ENCODE measurements at places on chromosomes 4 and X.
A peak's percentile ranks its signal among the peaks of the same experiment; 100 is the strongest.

- DNase-seq, result no peak
Measured at GRCh38 chrX:16199343-16199742, 32.1 kb downstream of the MAGEB17 start.

- no peak for DNase-seq
Measured at GRCh38 chr4:107818301-107818910, 6.3 kb upstream of the SGMS2 start.

- no peak for DNase-seq
Measured at GRCh38 chr4:26116057-26116456, 202.0 kb downstream of the SMIM20 start.

DNA sequence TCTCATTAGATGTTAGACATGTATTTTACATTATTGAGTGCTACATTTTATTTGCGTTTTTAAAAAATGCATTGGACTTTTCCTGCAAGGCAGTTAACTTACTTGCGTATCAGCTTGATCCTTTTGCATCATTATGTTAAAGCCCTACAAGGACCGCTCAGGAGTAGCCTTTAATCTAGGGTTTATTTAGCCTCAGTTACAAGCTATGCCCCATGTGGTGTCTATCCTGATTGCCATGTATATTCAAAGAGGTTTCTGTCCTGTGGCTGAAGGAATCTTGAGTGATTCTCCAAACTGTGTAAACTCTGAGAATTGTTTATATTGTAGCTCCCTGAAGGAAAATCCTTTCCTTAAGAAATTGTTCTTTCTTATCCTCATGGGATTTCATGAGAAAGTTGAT, 821.8 kb upstream of the AGA start:
- DNase-seq, result no peak

DNA sequence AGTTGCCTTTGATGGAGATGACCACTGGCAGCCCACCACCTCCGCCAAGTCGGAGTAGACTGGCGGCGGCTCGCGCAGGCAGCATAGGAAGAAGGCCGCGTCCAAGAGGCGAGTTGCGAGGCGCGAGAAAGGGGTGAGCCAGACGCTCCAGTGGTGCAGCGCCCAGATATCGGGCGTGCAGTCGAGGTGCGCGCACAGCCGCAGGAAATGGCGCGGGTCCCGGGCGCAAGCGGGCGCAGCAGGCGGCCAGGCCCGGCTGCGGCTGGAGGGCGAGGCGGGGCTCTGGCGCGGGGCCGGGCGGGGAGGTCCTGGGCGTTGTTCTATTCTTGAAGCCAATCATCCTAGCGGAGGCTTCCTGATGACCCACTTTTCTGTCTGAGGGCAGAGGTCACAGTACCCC, 13.2 kb upstream of the PGRMC1 start:
- DNase-seq, result no peak

- DNase-seq, result no peak
Measured at GRCh38 chr4:178917756-178918155, 1475.5 kb upstream of the AGA start.

- DNase-seq, result peak; percentile 46
Measured at GRCh38 chrX:134171661-134172587, 65.1 kb upstream of the CCDC160 start.

GRCh38 chrX:139222511-139223200, 307.9 kb upstream of the F9 start:
- no peak for DNase-seq

GRCh38 chrX:17442898-17443297, 67.9 kb downstream of the NHS start:
- DNase-seq, result no peak

DNA sequence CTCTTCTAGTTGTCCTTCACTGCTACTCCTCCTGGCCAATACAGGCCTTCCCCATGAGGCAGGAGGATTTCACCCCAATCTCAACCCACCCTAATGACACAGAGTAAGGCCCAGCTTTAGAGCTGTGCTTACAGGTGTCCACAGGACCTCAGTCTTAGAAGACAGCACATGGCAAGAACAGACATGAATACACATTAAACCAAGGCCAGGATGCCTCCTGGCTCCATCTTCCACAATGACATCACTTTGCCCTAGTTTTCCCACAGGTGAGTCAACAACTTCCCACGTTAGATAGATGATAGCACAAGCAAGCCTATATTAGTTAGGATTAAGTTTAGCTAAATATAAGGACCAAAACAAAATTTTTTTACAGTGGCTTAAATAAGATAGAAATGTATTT, 63.8 kb upstream of the NOCT start:
- no peak for DNase-seq

GRCh38 chr4:2783790-2784189, 9.1 kb upstream of the SH3BP2 start:
- DNase-seq, result no peak

GRCh38 chr4:109576462-109576861, 16.4 kb downstream of the MCUB start:
- DNase-seq, result no peak

- DNase-seq, result no peak
Measured at GRCh38 chr4:169662206-169662605, 41.8 kb downstream of the CLCN3 start.

DNA sequence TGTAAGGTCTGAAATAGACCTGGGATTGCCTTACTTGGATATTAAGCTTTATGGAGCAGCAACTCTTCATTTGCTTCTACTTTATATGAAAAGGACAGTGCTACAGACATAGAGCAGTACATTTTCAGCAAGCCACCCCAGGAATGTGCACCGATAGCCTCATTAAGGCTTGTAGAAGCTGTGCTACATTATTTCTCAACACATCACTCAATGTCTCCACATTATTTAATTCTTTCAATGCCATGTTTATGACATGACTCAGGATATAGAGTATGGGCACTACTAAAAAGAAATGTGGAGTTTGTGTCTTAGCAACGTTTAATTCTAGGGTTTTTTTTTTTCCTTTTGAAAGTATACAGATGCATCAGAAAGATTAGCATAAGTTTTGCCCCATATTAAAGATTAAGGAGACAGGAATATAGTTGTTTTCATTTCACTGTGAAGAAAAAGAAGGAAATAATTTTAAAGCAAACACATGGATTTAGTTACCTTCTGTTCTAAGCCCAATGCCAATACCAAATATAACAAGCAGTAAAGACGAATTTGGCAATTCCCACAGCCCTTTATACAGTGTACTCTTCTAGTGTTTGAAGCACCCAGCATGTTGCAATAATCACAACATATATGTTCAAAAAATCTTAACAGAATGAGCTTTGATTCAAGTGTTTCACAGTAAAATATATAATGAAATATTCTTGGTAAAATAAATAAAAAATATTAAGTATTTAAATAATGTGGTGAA, 2140.1 kb upstream of the AGA start:
- DNase-seq, result no peak

GRCh38 chr4:176834531-176834930, 41.8 kb upstream of the VEGFC start:
- DNase-seq, result no peak

- no peak for DNase-seq
Measured at GRCh38 chr4:36243355-36244256, 708 bp downstream of the ARAP2 start.

DNA sequence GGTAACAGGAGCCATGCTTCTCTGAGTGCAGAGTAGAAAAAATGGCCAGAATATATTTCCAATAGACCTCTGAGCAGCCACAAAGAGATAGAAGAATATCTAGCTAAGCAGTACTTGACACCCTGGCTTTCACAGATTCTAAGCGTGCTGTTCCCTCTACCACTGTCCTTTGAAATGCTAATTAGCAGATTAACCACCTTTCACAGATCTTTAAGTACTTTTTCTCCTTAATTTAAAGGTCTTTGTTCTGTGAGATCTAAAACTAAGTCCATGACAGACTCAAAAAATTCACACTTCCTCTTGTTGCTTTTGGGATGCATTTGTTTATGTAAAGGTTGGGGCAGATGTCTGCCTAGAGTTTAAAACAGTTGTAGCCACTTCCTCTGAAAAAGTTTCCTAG, 28.3 kb upstream of the MAGEC2 start:
- DNase-seq, result no peak

DNA sequence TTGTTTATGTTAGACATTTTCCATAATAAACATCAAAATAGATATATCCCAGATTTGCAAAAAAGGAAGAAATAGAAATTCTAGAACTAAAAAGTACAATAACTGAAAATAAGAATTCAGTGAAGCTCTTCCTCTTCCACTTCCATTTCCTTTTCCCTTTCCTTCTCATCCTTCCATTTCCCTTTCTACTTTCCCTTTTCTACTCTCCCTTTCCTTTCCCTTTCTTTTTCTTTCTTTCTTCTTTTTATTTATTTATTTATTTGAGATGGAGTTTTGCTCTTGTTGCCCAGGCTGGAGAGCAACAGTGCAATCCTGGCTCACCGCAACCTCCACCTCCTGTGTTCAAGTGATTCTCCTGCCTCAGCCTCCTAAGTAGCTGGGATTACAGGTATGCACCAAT, 30.6 kb upstream of the OPHN1 start:
- DNase-seq, result no peak

DNA sequence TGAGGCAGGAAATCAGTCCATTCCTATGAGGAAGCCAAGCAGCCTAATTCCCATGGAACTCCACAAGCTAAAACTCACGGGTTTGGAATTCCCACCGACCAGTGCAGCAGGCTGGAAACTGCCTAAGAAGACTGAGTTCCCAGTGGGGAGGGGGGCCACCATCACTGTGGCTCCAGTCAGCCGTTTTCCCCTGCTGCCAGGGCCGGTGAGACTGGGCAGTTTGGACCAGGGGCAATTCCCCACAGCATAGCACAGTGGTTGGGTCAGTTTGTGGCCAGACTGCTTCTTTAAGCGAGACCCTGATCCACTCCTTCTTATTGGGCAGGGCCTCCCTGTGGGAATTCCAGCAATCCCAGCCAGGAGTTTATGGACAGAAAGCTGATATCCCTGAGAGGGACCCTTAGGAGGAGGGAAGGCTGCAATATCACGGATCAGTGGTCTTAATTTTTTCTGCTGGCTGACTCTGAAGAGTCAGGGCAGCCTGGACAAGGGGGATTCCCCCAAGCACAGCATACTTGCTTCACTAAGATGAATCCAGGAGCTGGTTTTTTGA, 20.7 kb downstream of the PAGE5 start:
- no peak for DNase-seq

GRCh38 chr4:188665491-188666457, 526.5 kb downstream of the TRIML1 start:
- no peak for DNase-seq

DNA sequence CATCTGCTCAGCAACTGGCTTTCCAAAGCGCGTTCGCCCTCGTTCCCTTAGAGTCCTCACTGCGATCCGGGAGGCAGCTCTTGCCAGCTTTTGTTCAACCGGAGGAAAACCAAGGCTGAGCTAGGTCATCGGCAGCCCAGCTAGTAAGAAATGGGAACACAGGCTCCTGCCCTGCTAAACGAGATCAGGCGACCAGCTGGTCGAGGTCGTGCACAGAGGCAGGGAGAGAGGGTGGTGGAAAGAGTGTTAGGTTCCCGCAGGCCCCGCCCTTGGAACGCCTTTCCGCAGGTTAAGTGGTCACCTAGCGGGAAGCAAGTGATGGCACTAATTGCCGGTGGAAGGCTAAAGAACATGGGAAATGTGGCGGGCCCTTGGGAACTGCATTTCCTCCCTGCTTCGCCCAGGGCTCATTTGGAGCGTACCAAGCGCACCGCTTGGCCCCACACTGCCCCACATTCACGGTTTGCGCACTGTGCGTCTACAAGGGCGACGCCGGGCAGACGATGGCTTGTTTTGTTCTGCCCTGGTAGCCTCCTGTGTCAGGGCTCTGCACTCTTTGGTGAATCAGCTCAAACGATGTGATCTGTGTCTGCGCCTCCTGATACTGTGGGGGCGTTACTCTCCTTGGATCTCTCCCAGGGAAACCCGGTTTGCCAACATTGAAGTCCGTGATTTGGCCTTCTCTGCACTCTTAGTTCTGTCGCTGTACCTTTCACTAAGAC, 7.2 kb upstream of the PRDM8 start:
- no peak for DNase-seq

DNA sequence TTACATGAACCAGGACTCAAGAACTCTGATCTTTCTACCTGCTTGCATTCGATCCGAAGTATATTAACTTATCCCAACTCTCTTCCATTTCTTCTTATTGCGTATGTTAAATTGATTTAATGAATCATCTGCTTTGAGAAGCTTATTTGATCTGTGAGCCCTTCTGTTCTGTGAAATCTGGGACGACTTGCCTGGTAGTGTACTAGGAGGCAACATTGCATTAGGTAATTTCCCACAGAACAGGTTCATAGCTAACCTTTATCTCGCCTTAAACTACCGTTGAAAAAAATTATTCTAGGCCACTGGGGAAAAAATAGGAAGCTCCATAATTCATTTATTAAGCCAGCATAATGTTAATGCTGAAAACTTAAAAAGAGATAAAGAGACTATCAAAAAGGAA, 67.2 kb upstream of the MAB21L2 start:
- DNase-seq, result no peak

- DNase-seq, result no peak
Measured at GRCh38 chr4:116982656-116983055, 102.7 kb downstream of the TRAM1L1 start.

GRCh38 chr4:31328932-31329331, 608.8 kb downstream of the PCDH7 start:
- DNase-seq, result no peak

GRCh38 chr4:169900241-169900845, 125.9 kb downstream of the MFAP3L start:
- no peak for DNase-seq

GRCh38 chr4:69823481-69824186, 36.3 kb downstream of the SULT1E1 start:
- no peak for DNase-seq

DNA sequence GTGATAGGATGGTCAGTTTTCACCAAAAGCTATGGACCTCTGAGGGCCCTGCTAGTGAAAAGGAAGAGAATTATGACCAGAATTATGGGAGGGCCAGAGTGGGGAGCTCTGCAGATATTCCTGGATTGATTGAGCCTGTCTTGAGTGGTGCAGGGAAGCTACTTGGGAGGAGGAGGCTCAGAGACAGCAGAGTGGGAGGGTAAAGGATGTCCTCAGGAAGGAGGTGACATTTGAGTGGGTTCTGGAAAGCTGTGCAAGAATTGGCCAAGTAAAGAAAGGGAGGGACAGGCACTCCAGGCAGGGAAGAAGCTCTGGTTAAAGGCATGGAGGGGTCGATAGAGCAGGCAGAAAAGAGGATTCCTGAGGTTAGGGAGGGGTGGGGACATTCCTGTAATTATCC, 24.1 kb downstream of the RNF4 start:
- no peak for DNase-seq

DNA sequence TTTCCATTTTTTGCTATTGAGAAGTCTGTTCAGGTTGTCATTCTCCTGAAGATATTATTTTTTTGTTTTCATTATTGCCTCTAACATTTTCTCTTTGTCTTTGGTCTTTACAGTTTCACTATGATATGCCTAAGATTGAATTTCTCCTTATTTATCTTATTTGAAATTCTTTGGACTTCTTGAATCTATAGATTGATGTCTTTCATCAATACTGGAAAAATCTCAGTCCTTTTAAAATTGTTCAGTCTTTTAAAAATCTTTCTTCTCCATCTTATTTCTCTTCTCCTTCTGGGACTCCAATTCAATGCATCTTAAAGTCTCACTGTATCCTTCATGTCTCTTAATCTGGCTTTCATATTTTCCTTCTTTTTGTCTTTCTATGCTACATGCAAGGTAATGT, 86.7 kb downstream of the KIT start:
- no peak for DNase-seq

GRCh38 chr4:175290401-175290800, 372.2 kb downstream of the ADAM29 start:
- DNase-seq, result no peak

GRCh38 chr4:68817386-68817785, 1.6 kb downstream of the UGT2B10 start:
- no peak for DNase-seq

Measured in spinal cord (tissue), 10 donors.